ENCODE measurements at places on chromosomes 16 and 17. TPM values are rescaled to one million over a fixed set of nuclear protein-coding genes. Genes with fewer than 3 reads are reported as not detected.
A peak's percentile ranks its signal among the peaks of the same experiment; 100 is the strongest.

- DNase-seq = no peak
Measured at GRCh38 chr16:91484-91883, 13.5 kb downstream of the MPG start.

DNA sequence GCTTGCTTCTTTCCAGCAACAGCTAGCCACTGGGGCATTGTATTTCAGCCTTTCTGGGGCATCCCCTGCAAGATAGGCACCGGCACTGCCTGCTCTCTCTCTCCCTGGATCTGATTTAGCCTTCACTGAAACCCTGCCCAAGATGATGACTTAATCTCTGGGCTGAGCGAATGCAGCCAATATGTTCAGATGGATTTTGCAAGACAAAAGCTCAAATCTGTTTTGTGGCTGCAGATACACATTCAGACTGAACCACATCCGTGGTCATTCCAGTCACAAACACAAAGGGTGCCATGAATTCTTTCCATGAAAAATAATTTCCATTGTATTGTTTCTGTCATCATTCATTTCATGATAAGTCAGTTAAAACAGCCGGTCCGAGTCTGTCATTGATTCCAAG lies 24.2 kb downstream of the SOST start:
- DNase-seq = no peak

- DNase-seq = no peak
Measured at GRCh38 chr16:3095869-3096268, 3.2 kb downstream of the ZSCAN10 start.

- DNase-seq = no peak
Measured at GRCh38 chr16:51734220-51734619, 583.1 kb upstream of the SALL1 start.

The KCNH4 gene
- polyA plus RNA-seq = not detected

DNA sequence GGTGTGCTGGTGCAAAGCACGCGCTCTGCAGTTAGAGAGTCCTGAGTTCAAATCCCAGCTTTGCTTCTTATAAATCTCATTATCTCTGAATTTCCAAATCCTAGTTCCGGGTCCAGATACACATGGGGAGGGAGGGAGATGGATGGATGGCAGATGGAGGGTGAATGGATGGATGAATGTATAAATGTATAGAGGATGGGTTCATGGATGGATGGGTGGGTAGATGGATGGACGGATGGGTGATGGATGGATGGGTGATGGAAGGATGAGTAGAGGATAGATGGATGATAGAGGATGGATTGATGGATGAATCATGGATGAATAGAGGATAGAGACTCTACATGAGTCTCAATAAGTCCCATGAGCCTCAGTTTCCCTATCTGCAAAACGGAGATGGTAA lies 89.9 kb downstream of the MYH11 start:
- no peak for DNase-seq

The CSH2 gene
- polyA plus RNA-seq = not detected

DNA sequence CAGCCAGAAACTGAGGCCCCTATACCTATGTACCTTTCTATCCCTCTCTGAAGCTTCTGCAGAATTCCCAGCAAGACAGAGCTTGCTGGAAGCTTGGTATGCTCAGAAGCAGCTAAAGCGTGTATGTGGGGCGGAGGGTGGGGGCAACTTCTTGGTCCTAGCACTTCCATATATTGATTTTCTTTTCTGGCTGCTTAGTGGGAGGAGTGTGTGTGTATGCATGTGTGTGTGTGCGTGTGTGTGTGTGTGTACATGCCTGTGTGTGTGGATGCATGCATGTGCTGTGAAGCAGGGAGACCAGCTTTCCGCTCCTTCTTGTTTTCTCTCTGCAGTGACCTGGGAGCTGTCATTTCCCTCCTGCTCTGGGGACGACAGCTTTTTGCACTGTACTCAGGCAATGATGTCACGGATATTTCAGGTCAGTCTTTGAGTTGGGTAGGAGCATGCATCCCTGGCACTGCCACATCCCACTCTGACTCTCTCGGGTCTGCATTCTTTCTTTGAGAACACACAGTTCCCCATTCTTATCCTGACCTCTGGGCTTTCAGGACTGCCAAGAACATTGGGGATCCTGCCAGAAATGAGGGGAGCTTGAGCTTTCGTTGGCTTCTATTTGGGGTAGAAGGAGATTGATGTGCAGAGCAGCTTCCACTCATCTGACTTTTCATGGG lies 10.7 kb downstream of the HPR start:
- DNase-seq = no peak

- DNase-seq = no peak
Measured at GRCh38 chr16:4894276-4895150, 42.4 kb downstream of the PPL start.

DNA sequence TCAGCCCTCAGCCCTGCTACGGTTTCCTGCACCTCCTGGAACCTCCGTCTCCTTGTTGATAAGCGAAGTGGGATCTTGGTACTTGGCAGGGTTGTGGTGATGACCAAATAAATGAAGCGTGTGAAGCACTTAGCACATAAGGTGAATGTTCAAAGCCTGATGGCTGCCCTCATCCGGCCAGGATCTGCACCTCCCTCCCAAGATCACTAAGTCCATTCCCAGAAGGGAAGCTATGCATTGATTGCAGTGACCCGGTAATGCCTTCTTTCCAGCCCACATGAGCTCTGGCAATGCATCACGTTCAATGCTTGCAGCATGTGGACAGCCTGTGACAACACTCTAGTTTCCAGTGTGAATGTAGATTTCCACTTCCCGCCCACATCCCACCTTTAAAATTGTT lies 24.9 kb upstream of the RHOT1 start:
- no peak for DNase-seq

GRCh38 chr17:66459811-66460270 lies 157.4 kb downstream of the PRKCA start:
- DNase-seq = no peak

DNA sequence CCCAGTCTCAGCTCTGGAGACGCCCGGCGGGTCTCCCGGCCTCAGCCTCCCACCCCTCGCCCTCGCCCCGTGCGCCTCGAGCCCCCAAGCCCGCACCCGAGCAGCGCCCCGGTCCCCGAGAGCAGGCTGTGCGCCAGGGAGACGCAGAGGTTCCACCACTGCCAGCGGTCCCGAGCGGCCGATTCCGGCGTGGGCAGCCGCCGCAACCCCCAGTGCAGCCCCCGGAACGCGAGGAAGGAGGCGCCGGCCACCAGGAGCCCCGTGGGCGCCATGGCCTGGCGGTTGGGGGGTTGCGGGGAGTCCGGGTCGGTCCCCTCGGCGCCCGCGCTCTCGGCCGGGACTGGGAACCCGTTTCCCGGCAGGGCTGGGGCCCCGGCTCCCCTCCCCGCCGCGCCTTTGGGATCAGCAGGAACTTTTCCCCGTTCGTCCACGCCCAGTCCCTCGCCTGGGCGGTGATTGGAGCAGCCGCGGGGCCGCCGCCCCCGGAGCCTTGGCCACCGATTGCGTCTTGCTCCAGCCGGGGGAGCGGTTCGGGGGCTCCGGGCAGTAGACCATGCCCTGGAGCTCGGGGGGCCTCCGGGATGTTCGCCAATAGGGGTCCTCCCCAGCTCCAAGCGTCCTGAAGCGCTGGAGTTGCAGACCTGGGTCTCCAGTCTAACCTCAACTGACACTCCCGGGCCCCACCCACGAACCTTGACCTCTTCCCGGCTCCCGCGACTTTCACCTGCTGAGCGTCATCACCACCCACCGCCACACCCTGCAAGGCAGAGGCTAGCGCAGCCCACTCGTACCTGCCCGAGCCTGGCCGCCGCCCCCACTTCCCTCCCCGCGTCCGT lies at the start of gene TLCD2:
TSS of gene TLCD2 (minus strand) at position 407 of the 836 bp plus-strand sequence. CDS start at position 272, 135 bp downstream.
- no peak for DNase-seq

DNA sequence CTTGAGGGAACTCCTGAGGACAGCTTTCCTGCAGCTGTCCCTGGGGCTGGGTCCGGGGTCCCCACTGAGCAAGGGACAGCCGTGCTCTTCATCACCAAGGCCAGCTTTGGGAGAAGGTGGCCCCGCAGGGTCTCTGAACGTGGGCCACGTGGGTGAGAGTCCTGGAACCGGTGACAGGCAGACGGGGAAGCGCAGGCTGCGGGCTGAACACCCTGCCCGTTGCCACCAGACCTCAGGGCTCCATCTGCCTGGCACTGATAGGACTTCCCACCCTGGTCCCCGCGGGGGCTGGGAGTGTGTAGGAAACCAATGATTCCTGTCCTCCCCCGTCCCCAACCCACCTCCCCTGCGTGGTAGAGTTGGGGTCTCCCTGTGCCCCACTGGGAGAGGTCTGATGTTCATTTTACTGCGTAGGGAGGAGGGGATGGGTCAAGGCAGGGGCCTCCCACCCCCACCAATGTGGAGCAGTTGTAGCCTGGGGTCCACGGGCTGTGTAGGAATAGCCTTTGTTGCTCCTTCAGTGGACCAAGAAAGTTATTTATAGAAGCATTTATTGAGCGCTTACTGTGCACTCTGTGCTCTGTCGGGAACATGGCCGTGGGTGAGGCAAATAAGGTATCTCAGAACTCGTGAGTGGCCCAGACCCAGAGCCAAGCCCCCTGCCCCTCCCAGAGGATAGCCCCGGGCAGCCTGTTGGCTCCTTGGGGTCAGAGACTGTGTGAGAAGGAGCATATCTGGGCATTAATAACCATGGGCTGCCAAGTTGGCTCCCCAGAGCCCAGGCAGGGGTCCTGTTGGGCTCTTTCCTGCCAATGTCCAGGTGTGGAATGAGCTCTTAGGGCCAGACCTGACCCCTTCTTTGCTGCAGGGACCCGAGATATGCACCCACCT lies 1.3 kb downstream of the ADGRG1 start:
- DNase-seq = no peak

DNA sequence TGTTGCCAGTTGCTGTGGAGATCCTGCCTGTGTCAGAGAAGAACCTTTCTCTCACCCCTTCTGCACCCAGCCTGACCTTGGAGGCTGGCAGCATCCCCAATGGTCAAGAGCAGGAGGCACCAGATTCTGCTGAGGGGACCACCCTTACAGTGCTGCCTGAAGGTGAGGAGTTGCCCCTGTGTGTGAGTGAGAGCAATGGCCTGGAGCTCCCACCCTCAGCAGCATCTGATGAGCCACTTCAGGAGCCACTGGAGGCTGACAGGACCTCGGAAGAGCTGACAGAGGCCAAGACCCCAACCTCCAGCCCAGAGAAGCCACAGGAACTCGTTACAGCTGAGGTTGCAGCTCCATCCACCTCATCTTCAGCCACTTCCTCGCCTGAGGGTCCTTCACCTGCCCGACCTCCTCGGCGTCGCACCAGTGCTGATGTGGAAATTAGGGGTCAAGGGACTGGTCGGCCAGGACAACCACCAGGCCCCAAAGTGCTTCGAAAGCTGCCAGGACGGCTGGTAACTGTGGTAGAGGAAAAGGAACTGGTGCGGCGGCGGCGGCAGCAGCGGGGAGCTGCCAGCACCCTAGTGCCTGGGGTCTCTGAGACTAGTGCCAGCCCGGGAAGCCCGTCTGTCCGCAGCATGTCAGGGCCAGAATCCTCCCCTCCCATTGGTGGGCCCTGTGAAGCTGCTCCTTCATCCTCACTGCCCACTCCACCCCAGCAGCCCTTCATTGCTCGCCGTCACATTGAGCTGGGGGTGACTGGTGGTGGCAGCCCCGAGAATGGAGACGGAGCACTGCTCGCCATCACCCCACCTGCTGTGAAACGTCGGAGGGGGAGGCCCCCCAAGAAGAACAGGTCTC lies 10.2 kb upstream of the PHKG2 start:
- DNase-seq = no peak

- peak; percentile 38 for DNase-seq
Measured at GRCh38 chr17:52383493-52384100, 225.1 kb upstream of the CA10 start.

GRCh38 chr17:14346801-14347200 lies 45.9 kb downstream of the HS3ST3B1 start:
- no peak for DNase-seq

DNA sequence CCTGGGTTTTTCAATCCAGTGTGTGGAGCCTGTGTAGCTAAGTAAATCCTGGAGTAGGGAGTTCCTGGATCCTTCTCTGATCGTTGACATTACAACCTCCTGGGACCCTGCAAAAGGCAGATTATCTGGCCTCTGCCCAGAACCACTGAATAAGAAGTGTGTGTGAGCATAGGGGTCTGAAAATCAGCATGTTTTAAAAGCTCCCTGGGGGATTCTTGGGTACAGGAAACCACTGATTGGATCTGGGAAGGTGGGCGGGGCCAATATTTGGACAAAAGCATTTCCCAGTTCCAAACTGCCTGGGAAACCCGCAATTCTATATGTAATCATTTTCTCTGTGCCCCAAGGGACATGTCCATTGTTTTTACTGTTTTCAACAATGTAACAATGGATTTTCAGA lies 27.2 kb upstream of the BEAN1 start:
- no peak for DNase-seq

The ABCA8 gene
- 72.9 TPM for polyA plus RNA-seq

DNA sequence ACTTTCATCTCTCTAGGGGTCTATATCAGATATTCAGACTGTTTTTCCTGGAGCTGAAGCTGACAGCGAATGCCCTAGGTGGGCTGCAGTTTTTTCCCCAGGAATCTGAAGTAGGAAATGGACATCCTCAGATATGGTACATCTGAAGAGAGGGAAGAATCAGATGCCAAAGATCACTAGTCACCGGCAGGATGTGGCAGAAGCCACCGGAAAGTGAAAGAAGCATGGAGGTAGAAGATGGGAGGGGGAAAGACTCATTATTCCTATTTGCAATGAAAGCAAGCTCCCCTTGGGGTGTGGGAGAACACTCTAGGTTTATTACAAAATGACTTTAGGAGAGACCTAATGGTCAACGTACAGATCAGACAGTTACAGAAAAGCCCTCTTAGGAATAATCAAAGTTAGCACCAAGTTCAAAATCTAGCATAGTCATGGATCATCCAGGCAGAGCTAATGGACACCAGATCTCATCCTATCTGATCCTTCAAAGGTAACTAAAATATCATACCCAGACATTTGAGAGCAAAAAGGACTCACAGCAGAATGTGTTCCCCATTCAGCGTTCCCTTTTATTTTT lies 110.7 kb downstream of the HS3ST3A1 start:
- DNase-seq = no peak

DNA sequence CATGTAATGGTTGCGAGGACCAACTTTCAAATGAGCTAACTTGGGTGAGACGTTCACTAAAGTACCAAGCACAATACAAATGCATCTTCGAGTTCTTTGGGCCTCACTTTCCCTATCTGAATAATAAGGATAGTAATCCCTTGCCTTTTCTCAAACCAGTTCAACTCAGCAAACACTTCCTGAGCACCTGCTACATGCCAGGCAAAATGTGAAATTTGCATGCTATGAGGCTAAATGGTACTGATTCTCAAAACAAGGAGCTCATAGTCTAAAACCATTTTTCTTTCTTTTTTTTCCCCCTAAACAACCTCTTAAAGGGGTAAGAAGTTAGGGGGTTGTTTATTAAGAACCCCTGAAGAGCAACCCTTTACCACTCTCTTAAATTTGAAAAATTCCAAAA lies 101.4 kb upstream of the HLF start:
- no peak for DNase-seq

The SECTM1 gene
- 1.4 TPM for polyA plus RNA-seq

The WFDC1 gene
- 5.5 TPM for polyA plus RNA-seq

- DNase-seq = no peak
Measured at GRCh38 chr17:28883967-28884702, 13.4 kb downstream of the FLOT2 start.

GRCh38 chr16:3180445-3180878 lies 7.5 kb upstream of the OR1F1 start:
- DNase-seq = no peak

The C16orf95 gene
- 2.7 TPM for polyA plus RNA-seq

The PRR14 gene
- 39.9 TPM for polyA plus RNA-seq
